ENCODE measurements at places on chromosomes 7 and 10.

DNA sequence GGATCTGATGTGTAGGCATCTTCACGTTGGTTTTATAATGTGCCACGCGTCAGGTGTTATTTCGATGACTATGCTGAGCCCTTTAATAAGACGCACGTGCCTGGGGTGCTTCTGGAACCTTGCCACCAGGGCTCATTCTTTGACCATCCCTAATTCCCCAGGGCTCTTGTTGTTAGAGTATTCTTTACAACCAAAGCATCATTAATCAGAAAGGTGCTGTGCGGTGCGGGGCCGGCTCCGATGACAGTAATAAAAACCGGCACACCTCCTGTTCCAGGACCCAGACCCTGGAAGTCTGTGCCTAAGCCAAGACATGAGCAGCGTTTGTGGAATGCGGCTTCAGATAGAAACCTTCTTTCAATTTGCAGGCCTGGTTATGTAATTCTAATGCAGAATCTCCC, 58.4 kb downstream of the MGMT start:
- no peak for DNase-seq

GRCh38 chr10:88497913-88498312, 85.2 kb downstream of the RNLS start:
- no peak for DNase-seq

- DNase-seq = no peak
These were observed 52.9 kb downstream of the AUTS2 start for GRCh38 chr7:69651101-69651590.

DNA sequence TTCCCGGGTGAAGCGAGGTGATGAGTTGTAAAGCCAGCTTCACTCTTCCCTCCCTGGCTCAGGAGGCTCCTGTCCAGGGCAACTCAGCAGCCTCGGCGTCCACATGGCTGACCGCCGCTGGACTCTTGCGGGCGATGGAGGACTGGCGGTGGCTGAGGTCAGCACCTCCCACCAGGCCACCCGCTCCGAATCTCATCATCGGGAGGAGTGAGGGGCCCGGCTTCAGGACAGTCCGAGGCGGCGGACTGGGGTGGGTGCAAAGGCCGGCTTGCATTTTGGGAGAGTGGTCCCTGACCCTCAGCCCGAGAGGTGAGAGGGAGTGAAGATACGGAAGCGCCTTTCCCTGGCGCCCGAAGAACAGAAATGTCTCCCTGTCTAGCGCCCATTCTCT, 759 bp downstream of the DNAJB12 start:
- DNase-seq = no peak

DNA sequence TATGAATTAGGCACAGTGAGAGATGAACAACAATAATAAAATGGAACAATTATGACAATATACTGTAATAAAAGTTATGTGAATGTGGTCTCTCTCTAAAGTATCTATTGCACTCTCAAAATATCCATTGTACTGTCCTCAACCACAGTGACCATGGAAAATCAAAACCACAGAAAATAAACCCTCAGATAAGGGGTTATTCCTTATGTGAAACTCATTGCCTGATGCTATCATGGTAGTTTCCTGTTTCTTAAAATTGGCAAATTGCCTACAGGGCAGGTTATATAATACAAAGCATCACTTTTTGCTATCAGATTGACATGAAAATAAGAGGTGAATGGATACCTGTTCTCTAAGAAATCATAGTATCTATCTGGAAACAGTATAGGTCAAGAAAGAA, 3.8 kb downstream of the MCM10 start:
- DNase-seq = no peak

DNA sequence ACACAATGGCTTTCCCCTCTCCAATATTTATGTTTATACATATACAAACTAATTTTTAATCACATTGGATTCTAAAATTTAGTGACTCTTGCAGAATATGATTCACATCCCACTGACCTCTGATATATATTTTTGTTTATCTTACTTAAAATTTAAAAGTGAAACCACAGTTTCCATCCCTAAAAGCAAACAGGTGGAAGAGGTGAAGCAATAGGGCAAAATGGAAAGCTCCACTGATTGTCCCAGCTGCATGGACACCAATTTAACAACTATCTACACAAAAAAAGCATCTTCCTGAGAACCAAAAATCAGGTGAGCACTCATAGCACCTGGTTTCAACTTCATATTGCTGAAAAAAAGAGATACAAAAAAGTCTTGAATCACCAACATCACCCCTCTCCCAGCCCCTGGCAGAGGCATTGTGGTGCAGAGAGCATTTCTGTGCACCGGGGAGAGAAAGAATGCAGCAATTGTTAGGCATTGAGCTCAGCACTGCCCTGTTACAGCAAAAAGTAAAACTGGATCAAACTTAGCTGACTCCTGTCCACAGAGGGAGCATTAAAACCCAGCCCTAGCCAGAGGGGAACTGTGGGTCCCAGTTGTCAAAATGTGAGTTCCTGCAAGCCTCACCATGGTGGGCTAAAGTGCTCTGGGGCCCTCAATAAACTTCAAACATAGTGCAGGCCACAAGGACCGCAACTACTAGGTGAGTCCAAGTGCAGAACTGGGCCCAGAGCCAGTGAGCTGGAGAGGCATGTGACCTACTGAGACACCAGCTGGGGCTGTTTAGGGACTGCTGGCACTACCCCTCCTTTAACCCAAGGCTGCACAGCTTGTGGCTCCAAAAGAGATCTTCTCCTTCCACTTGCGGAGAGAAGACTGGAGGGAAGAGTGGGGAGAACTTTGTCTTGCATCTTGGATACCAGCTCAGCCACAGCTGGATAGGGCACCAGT, 92.1 kb downstream of the SIRT1 start:
- no peak for DNase-seq

- no peak for DNase-seq
These were observed 206.9 kb downstream of the EBF3 start for GRCh38 chr10:129756912-129757901.

GRCh38 chr10:76553263-76554032, 1084.2 kb downstream of the KCNMA1 start:
- DNase-seq = no peak

DNA sequence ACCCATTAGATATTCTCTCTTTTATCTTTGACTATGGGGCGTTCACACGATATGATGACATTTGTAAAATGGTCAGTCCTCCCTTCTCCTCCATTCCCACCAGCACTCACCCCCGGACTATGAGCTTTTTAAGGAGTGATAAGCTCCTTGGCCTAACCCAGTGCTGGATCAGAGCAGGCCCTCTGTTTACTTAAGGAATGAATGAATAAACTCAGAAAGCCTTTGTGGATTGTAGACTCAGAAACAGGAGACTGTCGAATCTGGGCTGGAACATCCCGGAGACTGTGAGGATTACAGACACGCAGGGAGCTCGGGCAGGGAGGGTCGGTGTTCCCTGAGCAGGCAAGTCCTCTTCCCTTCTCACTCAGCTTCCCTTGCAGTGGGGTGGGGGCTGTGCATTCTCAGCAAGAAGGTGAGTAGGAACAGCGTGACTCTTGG, 6.8 kb upstream of the ZCCHC24 start:
- no peak for DNase-seq

GRCh38 chr7:144048648-144049047, at the start of gene OR2A5:
Gene OR2A5 (plus strand): TSS chr7:144048948. CDS start chr7:144050402, 1,454 bp downstream.
- no peak for DNase-seq

DNA sequence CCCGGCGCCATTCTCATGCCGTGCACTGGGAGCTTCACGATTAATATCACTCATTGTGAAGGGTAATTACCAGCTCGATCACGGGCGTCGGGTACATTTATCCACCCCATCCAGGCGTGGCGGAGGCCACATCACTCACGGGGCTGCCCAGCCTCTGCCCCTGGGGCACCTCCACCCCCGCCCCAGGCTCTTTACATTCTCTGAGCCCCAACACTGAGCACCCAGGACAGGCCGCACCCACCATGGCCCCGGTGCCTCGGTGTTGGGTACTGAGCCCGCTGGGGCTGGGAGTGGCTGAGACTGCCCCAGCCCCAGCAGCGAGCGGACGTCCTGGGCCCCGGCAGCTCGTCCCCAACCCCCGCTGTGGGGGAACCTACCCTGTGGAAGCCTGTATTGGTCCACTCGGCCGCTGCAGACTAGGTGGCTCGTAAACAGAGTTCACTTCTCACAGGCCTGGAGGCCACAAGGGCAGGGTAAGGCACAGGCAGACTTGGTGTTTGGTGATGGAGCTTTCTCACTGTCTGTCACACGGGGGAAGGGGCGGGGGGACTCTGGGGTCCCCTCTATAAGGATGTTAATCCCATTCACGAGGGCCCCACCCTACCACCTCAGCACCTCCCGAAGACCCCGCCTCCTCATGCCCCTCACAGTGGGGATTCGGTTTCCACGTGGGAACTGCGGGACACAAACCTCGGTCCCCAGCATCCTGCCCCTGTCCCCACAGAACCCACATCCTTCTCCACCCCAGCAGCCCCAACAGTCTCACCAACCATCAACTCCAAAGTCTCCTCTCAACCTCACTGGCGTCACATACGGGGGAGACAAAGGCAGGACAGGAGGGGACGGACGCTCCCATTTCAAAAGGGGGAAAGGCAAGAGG, 184.1 kb downstream of the ELFN1 start:
- peak; percentile 11 for DNase-seq

- DNase-seq = no peak
These were observed 36.9 kb downstream of the HSPA12A start for GRCh38 chr10:116705498-116705897.

DNA sequence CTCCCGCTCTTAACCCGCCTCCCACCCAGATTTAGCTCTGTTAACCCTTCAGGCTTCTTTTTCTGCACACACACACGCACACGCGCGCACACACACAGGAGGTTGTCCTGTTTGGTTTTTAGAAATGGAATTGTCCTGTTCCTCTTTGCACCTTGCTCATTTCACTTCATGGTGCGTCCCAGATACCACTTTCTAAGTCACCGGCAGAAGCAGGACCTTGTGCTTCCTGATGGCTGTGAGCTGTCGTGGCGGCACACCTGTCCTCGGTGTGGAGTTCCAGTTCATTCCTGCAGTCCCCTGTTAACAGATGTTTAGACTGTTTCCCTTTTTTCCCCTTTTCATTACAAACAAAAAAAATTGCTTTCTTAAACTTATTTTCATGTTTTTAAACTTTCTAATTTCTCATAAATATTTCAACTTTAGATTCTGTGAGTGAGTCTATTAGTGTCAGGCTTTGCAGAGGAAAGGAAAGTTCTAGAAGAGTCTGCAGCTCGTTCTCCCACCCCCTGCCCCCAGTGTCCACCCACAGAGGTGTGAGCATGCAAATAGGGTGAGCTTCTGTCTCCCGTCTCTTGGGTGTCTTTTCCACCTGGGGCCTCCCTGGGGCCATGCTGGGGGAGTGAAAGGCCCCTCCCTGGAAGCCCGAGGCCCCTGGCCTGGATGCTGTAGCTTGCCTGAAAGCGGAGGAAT, 85.5 kb downstream of the LHPP start:
- DNase-seq = no peak

DNA sequence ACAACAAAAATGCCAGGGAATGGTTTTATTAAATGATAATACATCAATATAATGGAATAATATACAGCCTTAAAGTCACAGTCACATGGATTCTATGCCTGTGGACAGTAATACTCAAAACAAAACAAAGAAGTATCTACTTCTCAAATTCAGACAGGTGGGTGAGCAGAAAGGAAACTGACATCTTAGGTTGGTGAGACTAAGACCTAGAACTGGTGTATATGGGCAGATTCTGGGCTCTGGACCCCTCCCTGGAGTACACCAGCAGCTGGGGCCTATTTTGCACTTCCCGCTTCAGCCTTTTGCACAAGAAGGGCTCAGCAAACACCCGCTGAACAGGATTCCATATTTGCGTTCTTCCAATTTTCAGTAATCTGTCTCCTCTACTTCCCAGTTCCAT, 5.4 kb upstream of the FIS1 start:
- no peak for DNase-seq

GRCh38 chr7:48355346-48355745, 184.1 kb downstream of the ABCA13 start:
- no peak for DNase-seq

DNA sequence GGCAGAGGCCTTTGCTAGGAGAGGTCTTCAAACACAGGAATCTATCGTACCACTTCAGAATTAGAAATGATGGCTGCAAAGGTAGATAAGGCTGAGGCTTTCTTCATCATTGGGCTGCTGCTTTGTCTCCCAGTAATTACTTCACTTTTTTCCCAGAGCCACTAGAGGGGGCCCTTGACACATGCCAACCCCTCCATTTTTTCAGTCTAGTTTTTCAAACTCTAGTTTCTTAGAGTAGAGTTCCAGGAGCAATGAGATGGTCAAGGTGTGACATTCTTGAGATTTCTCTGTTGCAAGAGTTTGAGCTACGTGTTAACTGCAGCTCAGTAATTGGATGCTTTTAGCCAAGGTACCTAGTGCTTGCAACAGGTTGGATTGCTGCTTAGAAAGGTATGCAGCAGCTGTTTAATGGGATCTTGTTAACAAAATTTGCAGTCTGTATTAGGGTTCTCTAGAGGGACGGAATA, 33.8 kb upstream of the RBM20 start:
- peak; percentile 55 for DNase-seq

DNA sequence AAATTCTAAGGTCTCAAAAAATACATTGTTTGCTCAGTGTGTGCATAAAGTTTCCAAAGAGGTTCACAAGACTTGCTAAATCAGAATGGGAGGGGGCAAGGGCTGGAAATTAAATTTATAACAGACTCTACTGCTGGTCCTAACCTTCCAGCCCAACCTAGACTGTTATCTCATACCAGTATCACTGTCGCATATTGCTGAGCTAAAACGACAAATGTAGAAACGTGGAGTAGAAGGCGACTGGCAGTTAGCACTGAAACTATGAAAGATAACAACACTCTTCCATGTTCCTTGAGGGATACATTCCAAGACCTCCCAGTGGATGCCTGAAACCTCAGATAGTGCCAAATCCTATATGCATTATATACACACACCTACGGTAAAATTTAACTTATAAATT, 514.3 kb downstream of the KCNMA1 start:
- DNase-seq = no peak

DNA sequence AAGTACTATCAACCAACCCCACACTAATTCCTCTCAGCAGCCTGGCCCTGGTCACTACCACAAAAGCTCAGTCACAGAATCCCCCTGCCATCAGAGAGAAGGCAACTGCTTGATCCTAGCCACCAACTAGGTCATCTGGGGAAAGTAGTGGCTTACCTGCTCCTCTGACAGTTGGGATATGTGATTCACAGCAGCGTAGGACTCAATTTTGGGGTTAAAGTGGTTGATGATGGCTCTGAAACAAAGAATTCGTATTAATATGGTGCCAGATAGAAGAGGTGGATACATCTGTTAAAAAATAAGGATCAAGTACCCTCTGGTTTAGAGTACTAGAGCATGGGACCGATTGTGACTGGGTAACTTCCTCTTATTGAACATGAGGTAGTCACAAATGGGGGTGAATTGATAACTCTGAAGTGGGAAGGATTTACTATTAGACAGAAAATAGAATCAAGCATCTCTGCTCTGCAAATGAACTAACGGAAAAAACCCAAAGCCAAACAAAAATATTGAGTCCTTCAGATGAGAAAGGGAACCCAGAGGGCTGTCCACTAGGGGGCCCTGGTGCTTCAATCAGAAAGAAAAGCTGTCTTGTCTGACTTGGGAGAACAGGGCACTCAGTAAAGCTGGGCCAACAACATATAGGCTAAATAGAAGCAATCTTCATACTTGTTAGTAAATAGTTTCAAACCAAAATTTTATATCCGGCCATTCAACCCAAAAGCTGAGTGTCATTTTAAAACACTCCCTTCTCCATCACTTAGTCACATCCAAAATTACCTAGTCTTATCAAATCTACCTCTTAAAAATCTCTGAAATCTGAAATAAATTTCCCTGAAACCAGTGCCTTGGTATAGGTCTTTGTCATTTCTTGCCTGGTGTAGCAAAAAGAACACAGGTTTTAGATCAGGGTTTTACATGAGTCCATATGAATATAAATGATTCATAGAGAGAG, 45.9 kb upstream of the KCNIP2 start:
- peak; percentile 43 for DNase-seq

GRCh38 chr10:32332299-32332750, 14.6 kb downstream of the EPC1 start:
- DNase-seq = peak; percentile 84

Measured in central memory CD4-positive, alpha-beta T cell (primary cell).